IMR-90 (cell line): ENCODE measurements at places on chromosomes 13 and 19. TPM values are rescaled to one million over a fixed set of nuclear protein-coding genes. Genes with fewer than 3 reads are reported as not detected.

Gene MBD3L3
- not detected in 2 replicates for total RNA-seq

DNA sequence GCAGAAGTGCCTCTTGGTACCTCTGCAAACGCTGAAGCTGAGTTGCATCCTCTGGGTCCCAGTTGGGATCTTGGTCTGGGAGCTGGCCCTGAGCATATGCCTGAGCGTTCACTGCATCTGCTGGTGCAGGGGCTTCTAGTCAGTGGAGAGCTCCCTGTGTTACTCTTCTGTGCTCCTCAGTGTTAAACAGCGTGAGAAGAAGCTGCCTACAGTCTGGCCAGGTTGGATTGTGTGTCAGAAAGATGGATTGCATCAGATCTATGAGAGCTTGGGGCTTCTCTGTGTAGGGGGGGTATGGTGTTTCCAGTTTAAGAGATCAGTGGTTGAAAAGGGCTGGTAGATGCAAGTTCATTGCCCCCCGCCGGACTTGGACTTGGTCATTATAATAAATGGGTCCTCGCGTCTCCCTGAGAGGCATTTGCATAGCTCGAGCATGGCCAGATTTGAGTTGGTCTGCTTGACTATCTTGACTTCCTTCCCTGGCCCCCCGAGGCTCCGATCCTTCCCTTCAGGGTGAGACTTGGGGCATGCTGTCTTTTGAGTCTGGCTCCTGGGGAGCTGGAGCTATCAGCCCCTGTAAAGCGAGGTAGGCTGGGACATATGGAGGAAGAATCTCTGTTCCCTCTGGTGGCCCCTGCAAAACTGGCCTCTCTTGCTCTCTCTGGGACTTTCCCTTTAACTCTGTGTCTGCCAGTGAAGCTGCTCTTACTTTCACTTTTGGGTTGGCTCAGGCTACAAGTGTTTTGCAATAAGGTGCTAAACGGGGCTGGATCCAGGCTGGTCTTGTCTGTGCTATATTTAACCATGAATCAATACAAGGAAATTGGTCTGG is 52.9 kb downstream of the OR10H4 start:
- DNase-seq, result peak; percentile 77

DNA sequence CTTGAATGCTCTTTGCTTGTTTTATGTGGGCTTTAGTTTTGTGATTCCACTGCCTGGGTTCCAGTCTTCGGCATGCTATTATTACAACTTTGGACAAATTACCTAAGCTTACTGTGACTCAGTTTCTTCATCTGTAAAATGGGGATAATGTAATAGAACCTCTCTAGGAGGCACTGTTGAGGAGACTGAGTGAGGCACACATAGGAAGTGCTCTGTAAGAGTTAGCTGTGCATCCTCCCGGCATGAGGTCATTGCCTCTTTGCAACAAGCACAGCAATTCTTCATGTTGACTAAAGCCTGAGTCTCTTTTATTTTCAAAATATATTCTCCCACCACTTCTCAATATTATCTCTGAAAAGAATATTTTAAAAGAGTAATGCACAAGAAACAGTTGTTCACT is 227.4 kb downstream of the DLEU7 start:
- peak; percentile 51 for DNase-seq

Gene RAB4B
- total RNA-seq, result 7.9 and 8.3 TPM in 2 replicates

Gene KLF2
- total RNA-seq, result 1.1 and 3.3 TPM in 2 replicates
